ELR (cell line): ENCODE measurements at places on chromosomes 12 and 14.

- DNase-seq = no peak
Measured at GRCh38 chr12:55314043-55314442, at the start of gene OR6C1. TSS of gene OR6C1 (plus strand) at chr12:55314343. CDS start at chr12:55320600, 6,257 bp downstream.

- DNase-seq = no peak
Measured at GRCh38 chr12:94663071-94663470, 12.7 kb upstream of the TMCC3 start.

DNA sequence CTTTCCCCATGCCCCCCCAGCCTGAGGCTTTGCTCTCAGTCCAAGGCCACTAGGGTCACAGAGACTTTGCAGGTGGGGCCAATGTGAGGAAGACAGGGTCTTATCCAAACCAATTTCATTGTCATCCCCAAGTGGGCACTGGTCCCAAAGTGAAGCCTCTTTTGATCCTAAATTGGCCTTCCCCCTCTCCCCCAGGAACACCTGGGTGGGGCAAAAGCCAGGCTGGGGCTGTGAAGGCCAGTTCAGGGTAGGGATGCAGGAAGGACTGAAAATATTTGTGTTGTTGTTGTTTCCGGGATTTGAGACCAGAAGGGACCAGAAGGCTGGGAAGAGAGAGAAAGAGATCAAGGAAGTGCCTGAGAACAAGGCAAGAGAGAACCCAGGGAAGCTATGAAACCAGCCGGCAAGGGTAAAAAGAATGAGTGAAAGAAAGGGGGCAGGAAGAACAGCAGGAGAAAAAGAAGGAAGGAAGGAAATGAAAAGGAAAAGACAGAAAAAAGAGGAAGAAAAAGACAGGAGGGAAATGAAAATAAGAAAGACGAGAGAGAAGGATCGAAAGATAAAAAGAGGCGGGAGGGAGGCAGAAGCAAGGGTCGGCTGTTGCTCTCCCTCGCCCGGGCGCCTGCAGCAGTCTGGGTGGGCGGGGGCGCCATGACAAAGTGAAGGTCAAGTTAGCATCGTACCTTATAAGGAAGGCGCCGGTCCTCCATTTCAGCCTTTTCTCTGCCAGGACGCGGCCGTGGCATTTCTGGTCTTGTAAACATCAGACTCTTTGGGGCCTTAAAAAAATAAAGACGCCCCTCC lies 7.4 kb upstream of the HOXC11 start:
- DNase-seq = peak; percentile 75

GRCh38 chr12:52343550-52343949 lies 22.4 kb upstream of the KRT83 start:
- no peak for DNase-seq

- DNase-seq = no peak
Measured at GRCh38 chr12:5455045-5455444, 23.1 kb downstream of the NTF3 start.

DNA sequence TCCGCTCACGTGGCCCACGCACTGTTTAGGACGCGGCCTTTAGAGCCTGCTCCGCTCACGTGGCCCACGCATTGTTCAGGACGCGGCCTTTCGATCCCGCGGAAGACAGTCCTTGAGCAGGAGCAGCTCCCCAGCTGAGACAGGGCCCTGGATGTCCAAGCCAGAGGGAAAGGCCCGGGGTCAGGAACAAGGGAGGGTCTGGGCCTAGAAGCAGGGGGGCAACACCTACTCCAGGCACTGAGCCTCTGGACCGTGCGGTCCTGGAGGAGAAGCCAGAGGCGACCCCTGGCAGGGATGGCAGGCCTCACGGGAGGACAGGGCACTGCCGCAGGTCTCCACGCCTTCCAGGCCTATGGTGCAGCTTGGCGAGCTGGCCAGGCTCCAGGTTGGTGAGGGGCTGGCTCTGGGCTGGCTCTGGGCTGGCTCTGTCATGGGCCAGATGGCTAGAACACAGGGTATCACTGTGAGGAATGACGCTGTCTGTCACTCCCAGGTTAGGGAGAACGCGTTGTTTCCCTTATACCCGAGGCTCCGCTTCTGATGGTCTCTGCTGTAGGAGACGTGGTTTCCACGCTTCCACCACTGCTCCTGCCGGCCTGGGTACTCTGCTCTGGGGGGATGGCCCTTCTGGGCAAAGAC lies 341.7 kb downstream of the TMEM121 start:
- DNase-seq = no peak

DNA sequence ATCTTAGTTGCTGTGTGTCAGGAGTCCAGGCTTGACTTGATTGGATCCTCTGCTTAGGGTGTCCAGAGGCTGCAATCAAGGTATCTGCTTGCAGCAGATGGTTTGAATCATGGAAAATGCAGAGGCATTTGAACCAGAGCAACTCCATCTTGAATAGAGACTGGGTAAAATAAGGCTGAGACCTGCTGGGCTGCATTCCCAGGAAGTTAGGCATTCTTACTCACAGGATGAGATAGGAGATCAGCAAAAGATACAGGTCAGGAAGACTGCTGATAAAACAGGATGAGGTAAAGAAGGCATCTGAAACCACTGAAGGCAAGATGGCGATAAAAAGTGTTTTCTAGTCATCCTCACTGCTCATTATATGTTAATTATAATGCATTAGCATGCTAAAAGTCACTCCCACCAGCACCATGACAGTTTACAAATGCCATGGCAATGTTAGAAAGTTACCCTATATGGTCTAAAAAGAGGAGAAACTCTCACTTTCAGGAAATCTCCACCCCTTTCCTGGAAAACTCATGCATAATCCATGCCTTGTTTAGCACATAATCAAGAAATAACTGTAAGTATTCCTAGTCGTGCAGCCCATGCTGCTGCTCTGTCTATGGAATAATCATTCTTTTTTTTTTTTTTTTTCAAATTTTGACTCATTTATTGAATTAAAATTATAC lies 218.3 kb upstream of the CPNE8 start:
- DNase-seq = no peak

DNA sequence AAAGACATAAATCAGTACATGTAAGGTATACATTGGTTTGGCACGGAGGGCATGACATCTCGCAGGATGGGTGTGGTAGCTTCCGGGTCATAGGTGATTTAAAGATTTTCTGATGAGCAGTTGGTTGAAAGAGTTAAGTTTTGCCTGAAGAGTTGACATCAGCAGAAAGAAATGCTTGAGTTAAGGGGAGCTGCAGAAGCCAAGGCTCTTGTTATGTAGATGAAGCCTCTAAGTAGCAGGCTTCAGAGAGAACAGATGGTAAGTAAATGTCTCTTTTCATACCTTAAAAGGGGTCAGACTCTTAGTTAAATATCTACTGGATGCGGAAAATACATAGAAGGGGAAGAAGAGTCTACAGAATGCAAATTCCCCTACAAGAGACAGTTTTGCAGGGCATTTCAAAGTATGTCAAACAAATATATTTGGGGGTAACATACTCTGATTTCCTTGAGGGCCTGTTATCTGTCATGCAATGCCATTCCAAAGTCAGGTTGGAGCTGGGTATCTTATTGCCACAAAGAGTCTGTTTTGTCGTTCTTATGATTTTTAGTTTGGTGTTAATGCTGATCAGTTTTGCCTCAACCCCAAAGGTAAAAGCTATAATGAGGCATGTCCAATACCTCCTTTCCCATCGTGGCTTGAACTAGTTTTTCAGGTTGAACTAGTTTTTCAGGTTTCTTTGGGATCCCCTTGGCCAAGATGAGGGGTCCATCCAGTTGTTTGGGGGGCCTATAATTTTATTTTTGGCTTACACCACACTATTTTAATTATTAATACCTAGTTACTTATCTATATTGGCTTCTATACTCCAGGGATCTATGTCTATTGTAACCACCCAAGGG lies 67.0 kb downstream of the PTHLH start:
- DNase-seq = no peak

DNA sequence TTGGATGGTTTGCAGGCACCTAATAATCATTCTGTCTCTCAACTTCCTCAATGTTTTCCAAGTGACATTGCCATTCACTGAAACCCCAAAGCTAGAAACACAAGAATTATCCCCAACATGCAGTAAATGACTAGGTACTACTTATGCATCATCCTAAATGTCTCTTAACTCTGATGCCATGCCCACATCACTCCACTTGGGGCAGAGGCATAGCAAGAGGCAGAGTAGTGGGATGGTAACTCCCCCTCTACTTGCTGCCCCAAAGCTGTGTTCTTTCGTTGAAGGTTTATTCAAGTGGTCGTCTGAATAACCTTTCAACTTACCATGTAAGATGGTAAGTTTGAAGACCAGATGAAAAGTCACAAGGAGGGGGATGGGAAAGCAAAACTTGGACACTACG lies 77.9 kb upstream of the SOX5 start:
- DNase-seq = no peak

GRCh38 chr12:109346920-109347319 lies 780 bp upstream of the MYO1H start:
- no peak for DNase-seq

GRCh38 chr12:100346660-100347059 lies 10.2 kb upstream of the SLC17A8 start:
- DNase-seq = no peak

- peak; percentile 77 for DNase-seq
Measured at GRCh38 chr12:62435303-62436163, 31.1 kb upstream of the MON2 start.

GRCh38 chr12:112937741-112938719 lies at the start of gene OAS3:
TSS of gene OAS3 (plus strand) at chr12:112938474. CDS start at chr12:112938531, 57 bp downstream.
- DNase-seq = peak; percentile 87

DNA sequence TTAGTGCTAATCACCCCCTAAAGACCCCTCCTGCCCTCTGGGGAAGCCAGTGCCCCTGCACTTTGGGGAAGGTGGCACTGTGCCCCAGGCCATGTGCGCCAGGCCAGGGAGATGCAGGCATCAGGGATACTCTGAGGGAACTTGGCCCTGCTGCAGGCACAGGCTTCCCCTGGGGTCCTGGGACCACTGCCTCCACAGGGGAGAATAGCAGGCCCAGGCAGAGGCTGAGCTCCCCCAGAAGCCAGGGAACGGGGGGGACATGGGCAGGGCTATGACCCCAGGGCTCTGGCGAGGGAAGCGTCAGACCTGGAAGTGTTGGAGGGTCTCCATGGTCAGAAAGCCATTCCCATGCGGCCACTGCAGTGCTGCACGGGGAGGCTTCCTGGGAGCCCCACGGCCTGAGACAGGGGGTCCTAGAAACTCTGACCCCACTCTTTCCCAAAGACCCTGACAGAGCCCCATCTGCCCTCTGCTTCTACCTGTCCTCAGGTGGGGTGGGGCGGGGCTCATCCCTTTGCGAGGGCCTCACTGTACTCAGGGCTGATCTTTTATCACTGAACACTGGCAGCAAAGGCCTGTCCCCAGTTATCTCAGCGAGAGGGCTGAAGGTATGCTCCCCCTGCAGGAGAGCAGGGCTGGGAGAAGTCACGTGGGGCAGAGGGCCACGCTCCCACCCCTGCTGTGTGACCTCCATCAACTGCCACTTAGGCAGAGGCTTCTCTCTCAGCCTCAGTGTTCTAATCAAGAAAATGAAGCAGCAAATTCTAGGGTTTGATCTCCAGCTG lies 160.0 kb downstream of the CALM1 start:
- DNase-seq = no peak

DNA sequence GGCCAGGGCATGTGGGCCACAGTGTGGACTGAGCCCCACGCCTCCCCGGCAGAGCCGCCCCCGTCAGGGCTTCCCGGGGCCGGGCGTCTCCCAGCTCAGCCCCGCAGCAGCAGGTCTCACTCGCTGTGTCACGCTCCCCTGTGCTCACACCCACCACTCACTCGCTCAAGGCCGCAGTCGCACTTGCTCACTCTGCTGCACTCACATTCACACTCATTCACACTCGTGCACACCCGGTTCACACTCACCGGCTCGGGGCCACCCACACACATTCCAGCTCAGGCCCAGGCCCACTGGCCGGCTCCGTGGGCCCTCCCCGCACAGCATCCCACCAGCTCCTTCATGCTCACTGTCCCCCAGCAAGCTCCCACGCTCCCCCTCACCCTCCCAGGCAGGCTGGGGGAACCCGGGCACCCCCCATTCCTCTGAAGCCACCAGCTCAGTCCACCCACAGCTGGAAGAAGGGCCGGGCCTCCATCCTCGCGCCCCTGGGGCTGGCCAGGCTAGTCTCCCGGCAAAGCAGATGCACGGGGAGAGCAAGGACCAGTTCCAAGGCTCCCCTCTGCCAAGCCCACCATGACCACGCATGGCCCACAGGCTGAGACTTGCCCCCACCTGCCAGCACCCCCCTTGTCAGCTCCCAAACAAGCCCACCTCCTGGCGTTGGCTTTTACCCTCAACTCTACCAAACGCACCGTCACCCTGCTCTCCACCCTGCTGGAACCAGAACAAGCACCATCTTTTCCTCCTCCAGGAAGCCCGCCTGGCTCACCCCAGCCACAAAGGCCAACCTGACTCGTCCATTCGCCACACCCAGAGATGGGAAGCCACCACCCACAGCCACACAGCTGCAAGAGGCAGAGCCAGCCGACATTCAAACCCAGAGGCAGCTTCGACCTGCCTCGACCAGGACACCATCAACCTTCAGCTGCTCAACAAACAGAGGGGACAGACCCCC lies 28.0 kb downstream of the NCOR2 start:
- DNase-seq = no peak

DNA sequence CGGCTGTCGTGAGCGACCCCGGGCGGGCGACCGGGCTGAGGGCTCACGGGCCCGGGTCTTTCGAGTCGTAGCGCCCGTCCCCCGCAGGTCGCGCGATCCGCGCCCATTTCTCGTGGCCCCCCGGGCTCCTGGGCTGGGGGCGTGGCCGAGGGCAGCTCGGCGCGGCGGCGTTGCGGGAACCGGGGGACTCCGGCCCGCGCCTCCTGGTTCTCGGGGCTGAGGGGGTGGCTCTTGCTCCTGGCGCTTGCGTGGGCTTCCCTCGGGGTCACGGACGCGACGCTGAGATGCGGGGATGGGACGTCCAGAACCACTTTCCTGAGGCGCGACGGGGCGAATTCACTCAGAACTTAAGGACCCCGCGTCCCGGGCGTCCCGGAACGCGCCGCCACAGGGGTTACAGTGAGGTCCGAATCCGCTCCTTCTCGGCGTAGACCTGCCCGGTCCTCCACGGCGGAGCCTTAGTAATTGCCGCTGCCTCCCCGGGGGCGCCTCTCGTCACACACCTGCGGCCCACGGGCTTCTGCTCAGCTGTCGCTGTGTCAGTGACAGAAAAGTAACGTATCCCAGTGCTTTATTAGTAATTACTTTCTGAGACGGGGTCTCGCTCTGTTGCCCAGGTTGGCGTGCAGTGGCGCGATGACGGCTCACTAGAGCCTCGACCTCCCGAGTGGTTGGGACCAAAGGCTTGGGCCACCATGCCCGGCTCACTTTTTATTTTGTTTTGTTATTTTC lies 606 bp downstream of the EP400 start:
- peak; percentile 48 for DNase-seq

DNA sequence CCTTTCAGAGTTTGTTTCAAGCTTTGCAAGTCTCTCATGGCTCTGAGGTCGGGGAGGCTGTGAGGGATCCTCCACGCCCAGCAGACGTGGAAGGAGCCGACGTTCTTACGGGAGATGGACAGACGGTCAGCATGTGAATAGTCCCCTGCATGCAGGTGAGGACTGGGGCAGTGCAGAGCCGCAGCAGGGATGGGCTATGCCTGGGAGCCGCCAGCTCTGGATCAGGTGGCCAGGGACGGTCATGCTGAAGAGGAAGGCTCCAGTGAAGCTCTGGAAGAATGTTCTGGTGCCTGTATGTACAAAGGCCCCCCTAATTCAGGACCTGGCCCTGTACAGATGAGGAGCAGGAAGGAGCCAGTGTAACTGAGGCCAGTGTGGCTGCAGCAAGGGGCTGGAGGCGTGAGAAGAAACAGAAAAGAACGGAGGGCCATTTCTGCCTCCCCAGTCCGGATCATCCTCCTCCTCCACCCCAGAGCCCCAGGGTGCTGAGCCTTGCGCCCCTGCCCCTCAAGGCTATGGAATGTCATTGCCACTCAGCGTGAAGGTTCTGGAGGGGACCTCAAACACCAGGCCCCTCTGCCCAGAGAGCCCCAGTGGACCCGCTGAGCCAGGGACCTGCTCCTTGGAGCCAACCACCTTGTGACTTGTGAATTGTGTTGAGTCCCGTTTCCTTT lies 96.8 kb upstream of the DIO3 start:
- no peak for DNase-seq
